Fibroblast of the aortic adventitia (primary cell): ENCODE measurements at places on chromosomes 7 and 10. TPM values are rescaled to one million over a fixed set of nuclear protein-coding genes. Genes with fewer than 3 reads are reported as not detected.

DNA sequence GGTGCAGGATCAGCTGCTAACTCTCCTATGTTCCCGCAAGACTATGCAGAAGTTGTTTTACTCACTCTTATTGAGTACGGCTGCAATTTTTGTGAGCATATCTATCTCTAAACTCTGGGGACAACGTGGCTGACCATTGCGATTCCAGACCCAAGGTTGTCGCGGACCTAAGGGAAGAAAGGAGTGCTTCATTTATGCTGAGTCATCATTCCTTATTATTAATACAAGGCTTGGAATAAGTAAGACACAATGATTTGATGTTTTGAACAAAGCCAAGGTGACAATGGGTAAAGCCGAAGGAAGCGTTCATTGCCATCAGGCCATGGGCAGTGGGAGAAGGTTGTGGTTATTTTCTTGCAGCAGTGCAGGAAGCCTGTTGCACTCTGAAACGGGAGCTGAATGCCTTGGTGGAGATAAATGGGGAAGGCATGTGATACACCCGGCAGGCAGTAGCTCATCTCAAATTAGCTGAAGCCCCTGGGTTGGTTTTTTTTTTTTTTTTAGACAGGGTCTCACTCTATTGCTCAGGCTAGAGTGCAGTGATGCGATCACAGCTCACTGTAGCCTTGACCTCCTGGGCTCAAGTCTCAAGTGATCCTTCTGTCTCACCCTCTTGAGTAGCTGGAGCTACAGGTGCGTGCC lies 605.7 kb downstream of the TYW1 start:
- no peak for DNase-seq

DNA sequence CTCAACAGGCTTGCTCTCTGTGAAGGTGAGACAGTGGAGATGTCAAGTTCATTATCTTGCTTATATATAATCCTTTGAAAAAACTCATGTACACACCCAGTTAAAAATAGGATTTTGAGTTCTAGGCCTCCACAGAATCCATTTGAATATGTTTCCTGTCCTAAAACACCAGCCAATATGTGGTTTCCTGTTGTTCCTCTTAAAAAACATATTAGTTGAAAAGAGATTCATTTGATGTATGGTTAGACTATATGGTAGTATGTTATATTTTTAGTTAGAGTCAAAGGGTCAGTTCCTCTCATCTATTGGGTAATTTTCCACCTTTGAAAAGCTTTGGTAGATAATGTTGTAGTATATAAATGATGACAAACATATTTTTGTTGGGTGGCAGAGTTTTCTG lies 16.0 kb downstream of the PPP1R9A start:
- DNase-seq, result no peak

DNA sequence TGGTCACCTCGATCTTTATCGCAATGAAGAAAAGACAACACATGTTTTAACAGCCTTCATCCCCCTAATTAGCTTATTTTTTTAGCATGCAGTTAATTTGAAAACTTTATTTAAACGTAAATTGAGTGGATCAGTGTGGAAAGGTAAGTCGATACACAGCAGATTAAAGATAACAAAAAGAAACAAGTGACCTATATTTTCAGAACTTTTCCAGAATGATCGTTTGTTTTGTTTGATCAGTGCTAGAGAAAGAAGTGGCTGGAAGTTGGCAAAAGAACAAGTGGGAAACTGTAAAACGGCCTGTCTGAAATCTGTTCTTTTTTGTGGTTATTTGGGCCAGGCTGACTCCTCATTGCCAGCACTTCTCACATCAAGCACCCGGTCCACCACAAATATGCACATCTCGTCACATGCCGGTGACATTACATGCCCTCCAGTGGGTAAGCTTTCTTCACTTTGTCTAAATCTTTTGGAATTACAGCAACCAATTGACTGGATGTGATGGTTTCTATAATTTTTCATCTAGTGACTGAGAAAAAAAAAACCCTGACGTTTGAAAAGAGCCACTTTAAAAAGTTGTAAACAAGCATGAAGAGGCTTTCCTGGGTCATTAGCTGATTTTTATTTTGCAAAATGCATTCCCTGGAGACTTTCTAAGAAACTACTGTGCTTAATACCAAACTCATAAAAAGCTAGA lies 33.2 kb downstream of the C7orf33 start:
- DNase-seq, result peak; percentile 54

DNA sequence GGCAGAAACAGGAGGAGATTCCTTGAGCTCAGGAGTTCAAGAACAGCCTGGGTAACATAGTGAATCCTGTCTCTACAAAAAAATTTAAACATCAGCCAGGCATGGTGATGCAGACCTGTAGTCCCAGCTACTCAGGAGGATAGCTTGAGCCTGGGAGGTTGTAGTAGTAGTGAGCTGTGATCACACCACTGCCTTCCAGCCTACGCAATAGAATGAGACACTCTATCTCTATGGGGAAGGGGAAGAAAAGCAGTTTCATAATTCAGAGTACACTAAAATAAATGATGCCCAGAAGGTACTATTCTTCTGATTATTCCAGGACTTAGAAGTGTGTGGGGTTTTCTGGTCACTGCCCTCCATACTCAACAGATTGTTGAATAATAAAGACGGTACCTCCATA lies 177.3 kb downstream of the KMT2E start:
- DNase-seq, result no peak

The SPOCK2 gene
- total RNA-seq, result 0.36 and 0.98 TPM in 2 replicates

The TMEM236 gene
- total RNA-seq, result 0.09 and 0.16 TPM in 2 replicates

DNA sequence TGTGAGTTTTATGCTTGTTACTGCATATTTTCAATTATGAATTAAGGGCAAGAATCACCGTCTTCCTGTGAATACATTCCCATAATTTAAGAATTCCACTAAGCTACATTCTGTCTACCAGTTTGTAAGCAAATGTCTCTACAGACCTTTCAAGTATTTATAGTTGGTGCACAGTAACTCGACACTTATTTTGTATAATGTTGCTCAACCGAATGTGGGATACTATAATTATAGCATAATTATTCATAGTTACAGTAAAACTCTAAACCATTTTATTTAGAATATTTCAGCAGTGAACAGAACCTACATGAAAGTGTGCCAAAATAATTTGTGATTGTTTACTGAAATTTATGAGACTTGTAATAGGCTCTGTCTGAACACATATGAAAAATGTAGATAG lies 17.3 kb upstream of the CUBN start:
- DNase-seq, result no peak

The RNLS gene
- total RNA-seq, result 7.0 and 16.8 TPM in 2 replicates

DNA sequence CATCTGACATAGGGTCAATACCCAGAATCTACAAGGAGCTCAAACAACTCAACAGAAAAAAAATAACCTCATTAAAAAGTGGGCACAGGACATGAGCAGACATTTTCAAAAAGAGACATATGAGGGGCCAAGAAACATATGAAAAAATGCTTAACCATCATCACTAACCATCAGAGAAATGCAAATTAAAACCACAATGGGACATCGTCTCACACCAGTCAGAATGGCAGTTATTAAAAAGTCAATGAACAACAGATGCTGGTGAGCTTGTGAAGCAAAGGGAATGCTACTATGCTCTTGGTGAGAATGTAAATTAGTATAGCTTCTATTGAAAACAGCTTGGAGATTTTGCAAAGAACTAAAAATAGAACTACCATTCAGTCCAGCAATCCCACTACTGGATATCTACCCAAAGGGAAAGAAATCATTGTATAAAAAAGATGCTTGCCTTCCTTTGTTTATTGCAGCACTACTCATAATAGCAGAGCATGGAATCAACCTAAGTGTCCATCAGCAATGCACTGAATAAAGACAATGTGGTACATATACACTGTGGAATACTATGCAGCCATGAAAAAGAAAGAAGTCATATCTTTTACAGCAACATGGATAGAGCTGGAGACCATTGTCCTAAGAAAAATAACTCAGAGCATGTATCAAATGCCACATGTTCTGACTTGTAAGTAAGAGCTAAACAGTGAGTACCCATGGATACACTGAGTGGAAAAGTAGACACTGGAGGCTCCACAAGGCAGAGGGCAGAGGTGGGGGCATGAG lies 139.8 kb downstream of the ADARB2 start:
- no peak for DNase-seq

The LIPJ gene
- 0.09 TPM in 1 of 2 replicates, not detected in the other for total RNA-seq

The TMEM225B gene
- total RNA-seq, result 0.54 TPM in 1 of 2 replicates, not detected in the other

GRCh38 chr7:98252425-98253054 lies 508 bp upstream of the TECPR1 start:
- peak; percentile 18 for DNase-seq

DNA sequence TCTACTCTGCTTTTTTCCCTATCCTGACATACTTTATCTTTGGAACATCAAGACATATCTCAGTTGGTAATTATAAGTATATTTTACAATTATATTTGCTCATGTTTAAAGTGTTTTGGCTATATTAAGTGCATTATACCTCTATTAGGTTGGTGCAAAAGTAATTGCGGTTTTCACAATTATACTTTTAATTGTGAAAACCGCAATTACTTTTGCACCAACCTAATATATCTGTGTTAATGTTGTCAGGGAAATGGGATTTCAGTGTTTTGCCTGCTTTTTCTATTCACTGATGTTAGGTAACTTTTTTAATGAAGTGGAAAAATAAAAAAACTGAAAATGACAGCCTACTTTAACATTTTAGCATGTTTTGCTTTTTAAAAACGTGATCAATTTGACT lies 11.6 kb downstream of the SLC26A4 start:
- no peak for DNase-seq

- peak; percentile 56 for DNase-seq
Measured at GRCh38 chr7:30476459-30477145, 2.0 kb downstream of the NOD1 start.

DNA sequence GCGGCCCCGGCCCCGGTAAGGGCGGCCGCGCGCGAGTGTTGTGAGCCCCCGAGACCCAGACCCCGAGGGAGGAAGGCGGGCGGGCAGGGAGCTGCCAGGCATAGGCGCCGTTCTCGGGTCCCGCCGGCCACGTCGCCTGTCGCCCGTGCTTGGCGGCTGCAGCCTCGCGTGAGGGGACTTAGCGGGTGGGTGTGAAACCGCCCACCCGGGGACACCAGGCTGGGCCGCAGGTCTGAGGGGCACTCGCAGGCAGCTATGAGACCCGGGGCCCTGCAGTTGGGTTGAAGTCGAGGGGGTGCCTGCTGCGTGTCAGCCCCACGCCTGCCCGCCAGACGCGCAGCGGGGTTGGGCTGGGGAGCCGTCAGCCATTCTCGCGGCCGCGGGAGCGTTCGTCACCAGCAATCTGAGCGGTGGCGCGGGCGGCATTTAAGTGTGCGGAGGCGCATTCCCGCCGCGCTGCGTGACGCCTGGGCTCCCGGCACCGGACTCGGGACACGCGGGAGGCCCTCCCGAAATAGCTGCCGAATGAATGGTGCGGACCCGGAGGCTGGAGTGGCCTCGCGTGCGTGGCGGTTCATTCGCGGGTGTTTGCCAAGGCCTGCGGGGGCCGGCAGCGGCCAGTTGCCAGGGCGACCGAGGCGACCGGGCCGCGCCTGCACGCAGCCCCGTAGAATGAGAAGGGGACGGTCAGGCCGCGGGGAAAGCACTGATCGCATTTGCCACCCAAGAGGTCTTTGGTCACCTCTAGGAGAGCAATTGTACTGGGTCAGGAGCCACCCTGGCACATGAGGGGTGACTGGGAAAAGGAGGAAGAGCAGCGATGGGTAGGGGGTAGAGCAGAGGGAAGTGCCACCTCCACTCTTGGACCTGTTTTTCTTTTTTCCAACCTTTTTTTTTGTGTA lies 750 bp downstream of the ZNF398 start:
- DNase-seq, result peak; percentile 38

DNA sequence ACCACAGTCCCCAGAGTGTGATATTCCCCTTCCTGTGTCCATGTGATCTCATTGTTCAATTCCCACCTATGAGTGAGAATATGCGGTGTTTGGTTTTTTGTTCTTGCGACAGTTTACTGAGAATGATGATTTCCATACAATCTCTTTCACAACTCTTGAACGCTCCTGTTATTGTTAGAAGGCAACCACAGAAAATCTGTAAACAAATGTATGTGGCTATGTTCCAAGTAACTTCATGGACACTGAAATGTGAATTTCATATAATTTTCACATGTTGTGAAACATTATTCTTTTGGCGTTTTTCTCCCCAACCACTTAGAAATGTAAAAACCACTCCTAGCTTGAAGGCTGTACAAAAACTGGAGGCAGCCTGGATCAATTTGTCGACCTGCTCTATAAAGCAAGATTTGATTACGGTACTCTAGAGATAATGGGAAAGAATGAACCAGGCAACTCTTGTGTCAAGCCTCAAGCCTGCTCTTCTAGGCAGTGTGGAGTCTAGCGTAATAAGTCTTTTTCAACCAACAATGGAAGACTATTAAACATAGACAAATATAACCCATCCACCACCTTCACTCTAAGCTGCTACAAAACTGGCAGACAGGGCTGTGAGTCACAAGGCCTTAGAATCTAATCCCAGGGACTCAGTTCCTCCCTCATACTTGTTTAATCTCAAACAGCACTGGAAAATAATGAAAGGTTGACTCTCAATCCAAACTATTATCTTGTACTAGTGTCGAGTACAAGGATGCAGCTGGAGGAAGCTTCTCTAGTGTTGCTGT lies 22.7 kb downstream of the ARL3 start:
- DNase-seq, result peak; percentile 41

DNA sequence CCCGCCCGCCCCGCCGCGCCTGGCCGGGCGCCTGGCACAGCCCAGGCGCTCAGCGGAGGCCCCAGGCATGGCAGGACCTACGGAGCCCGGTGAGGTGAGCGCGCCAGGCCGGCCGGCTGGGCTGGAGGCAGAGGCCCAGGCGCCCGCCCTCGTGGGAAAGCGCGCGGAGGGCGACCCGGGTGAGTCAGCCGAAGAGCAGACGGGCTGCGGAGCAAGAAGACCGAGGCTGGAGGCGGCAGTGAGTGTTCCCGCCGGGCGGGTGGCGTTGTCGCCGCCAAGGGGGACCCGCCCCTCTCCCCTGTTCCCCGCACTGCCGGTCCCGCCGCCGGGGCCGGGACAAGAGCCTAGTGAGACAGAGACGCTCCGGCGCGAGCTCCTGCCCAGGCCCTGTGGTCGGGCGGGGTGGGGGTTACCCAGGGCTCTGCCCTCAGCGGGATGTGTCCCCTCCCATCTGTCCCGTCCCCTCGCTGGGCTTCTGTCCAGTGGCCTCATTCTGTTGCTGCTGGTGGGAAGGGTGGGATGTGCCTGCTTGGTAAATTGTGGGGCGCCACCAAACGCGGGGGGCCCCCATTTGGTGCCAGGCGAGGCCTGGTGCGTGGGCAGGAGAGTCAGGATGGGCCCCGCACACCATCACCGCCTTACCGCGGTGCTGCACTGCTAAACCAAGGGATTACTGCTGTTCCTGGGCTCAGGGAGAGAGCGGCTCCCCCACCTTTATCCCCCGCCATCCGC lies 17.0 kb upstream of the NODAL start:
- peak; percentile 51 for DNase-seq

DNA sequence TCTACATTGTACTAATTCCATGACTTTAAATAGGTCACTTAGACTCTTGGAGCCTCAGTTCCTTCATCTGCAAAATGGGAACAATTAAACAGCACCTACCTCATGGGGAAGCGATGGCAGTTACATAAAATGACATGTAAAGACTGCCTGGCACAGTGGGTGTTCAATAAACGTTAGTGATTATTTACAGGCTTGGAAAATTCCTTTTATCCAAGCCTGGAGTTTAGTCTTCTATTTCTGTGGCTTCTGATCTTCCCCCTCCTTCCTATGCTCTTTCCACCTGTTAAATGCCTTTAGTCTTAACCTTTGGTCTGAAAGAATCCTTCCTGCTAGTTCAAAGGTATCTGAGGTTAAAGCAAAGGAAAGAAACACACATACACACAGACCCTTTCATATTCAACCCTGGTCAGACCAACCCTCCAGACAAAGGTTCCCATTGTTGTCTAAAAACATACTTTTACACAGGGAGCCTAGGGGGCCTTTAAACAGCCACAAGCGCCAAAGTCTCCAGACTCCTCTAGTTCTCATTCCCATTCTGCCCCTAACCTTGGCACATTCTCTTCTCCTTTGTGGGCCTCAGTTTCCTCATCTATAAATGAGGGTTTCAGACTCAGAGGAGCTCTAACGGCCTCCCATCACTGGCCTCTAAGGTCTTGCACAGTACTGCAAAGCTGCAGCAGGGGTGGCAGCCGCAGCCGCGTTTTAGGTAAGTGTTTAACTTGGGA lies 21.4 kb downstream of the SORBS1 start:
- DNase-seq, result no peak
